ENCODE measurements at places on chromosomes 7 and 10.

- DNase-seq = no peak
Measured at GRCh38 chr10:100554902-100555301, 19.2 kb downstream of the HIF1AN start.

DNA sequence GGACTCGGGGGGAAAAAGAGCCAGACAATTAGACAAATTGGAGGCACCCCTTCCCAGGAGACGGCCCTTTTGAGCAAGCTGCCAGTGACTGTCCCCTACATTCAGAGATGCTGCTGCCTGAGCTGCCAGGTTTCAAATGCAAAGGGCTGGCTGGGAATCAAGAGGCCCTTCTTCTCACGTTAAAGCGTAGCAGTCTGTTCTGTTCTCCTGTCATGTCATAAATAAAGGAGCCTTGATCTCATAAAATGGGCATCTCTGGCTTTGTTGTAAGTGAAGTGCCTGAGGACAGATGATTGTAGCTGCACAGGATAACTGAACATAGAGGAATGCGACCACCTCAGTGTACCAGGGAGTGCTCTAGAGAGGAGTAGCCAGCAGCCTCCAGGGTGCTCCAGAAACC lies 917.9 kb downstream of the GRID1 start:
- DNase-seq = no peak

DNA sequence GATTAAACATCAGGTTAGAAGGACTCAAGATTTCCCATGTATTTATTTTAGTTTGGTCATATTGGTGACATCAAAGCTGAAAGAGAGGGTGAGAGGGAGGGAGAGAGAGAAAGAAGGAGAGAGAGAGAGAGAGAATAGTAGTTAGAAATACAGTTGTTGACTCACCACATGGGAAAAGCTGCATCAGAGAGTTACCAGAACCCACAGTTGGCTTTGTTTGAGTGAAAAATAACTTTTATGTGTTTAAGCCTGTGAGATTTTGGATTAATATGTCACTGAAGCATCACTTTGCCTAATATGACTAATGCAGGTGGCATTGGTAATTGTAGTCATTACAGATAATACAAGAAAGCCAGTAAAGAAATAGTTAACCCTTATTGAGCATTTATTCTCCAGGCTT lies 303.9 kb downstream of the REEP3 start:
- DNase-seq = no peak

- no peak for DNase-seq
Measured at GRCh38 chr10:49140304-49141177, 6.7 kb upstream of the FAM170B start.

GRCh38 chr7:134315679-134316538 lies 821 bp downstream of the SLC35B4 start:
- no peak for DNase-seq

- DNase-seq = no peak
Measured at GRCh38 chr10:48589266-48589665, 15.6 kb downstream of the ARHGAP22 start.

GRCh38 chr10:84341538-84341856 lies 13.1 kb downstream of the CCSER2 start:
- DNase-seq = no peak

DNA sequence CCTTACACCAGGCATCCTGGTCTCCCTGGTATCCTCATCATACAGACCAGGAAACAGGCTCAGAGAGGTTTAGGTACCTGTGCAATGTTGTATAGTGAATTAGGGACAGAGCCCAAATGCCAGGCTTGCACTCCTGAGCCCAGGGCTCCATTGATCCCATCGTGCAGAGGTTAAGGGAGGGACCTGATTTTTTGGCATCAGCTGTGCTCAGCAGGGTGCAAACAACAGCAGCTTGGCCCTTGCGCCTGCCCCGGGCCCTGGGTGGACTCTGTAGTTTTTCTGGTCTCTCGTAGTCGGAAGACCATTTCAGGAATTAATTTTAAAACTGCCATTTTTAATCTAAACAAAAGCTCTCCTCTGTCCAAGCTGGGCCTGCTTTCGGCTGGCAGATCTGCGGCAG lies 79.2 kb downstream of the COL26A1 start:
- no peak for DNase-seq

DNA sequence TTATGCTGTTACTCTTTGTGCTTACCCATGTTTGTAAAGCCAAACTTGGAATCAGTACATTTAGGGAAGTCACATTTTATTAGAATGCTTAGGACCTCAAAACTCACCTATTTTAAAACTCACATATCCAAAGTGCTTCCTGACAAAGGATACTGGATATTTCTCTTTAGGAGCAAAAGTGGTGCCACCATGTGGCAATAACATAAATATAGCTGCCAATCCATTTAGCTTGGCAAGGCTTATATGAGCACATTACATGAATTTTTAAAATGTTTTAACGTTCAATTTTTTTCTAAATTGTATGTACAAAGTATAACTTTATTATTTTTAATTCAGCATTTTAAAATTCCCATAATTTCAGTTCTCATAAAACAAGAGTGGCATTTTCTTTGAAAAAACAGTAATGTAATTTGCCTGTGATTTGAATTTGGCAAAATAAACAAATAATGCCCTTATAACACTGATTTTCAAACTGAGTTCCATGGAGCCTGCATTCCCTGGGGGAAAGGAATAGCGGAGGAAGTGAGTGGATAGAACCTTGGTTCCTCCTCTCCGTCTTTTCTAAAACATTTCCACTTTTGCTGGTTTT lies 75.4 kb downstream of the HDAC9 start:
- no peak for DNase-seq

DNA sequence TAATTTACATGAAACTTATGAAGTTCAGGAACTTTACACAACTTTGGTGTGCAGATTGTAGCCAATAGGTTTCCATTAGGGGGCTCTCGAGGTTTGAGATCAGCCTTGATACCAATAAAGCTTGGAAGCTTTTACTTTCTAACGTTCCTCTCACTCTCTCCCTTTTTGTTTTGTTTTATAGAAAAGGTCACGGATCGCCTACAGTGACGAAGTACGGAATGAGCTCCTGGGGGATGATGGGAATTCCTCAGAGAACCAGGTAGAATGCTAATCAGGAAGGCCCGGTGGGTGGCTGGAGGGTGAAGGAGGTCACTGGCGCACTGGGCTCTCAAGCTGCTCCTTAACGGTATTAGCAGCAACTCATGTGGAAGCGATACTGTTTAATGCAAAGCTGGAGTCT lies 79.9 kb downstream of the VTI1A start:
- peak; percentile 28 for DNase-seq

DNA sequence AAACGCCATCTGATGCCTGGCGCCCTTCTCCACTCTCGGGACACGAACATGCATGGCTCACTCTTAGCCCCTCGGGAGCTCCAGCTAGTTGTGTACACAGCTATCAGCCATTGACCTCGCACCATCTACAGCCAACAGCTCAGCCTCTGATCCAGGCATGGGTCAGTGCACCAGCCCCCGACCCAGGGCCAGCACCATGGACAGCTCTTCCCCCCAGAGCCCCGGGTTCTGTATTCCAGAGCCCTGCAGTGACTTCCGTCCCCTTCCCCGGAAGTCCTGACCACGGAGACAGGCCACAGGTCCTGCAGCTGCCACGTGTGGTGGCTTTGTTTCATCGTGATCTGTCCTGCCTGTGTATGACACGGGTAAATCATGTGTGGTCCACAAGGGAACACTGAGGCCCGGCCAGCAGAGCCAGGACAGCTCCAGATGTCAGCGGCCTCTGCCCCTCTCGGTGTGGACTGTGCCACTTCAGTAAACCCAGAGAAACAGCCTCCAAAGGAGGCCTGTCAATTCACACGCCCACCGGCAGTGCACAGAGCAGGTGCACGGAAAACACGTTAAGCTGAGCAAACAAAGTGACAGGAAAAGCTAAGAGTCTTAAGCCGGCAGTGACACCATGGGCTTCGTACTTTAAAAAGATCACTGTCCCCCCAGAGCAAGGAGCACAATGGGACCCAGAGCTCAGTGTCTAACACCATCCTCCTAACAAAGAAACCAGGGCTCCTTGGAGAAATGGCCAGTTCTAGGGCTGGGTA lies 13.0 kb downstream of the STK32C start:
- DNase-seq = no peak

Measured in right hindlimb (tissue), 1 donor.